ENCODE measurements at places on chromosomes 7 and 10. TPM values are rescaled to one million over a fixed set of nuclear protein-coding genes. Genes with fewer than 3 reads are reported as not detected.

- DNase-seq = no peak
These were observed 195.8 kb upstream of the MKLN1 start for GRCh38 chr7:131131746-131132431.

DNA sequence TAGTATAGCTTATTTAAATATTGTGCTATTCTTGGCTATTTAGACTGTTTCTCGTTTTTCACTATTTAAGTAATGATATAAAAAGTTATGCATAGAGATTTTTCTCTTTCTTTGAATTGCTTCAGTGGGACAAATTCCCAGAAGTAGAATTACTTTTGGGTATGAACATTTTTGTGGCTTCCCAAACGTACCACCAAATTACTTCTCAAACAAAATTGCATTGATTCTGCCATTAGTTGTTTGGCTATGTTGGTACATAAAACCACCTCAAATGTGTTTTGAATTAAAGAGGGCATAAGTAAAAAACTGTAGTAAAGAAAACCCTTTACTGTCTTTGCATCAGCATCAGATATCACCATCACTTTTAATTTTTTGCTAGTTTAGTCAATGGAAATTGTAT, 31.0 kb downstream of the AKR1B1 start:
- DNase-seq = no peak

DNA sequence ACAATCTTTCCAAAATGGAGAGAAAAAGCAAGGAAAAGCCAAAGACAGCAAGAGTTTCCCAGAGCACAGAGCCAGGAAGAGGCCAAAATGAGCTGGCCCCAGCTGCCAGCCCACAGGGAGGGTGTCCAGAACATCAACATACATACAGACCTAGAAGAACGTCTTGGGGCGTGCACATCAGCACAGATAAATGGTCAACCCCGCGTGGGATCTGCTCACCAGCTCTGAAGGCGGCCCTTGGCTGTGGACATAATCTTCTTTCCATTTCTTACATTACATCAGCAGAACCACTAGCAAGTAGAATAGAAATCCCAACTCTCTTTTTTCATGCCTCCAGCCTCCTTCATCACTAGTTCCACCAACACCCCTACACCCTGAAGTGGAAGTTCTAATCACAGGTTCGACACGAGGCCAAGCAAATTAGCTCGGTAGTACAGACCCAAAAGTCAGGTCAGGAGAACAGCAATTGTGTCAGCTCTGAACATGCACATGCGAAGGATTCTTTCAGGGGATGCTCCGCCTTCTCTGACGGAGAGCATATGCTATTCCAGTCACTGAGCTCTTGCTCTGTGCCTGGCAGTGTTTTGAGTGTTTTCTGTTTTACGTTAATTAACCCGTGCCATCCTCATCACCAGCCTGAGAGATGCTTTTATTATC, 16.4 kb downstream of the SH3PXD2A start:
- peak; percentile 21 for DNase-seq

The ADAM12 gene
- total RNA-seq = 0.30 TPM

- no peak for DNase-seq
These were observed 59.6 kb downstream of the RUNDC3B start for GRCh38 chr7:87687653-87688254.

GRCh38 chr7:55092186-55092974, 73.6 kb downstream of the EGFR start:
- no peak for DNase-seq

GRCh38 chr10:101974091-101974971, 81.6 kb downstream of the ARMH3 start:
- no peak for DNase-seq

GRCh38 chr7:111820621-111821020, 258.3 kb upstream of the IMMP2L start:
- no peak for DNase-seq

The CNNM2 gene
- 25.2 TPM for total RNA-seq

DNA sequence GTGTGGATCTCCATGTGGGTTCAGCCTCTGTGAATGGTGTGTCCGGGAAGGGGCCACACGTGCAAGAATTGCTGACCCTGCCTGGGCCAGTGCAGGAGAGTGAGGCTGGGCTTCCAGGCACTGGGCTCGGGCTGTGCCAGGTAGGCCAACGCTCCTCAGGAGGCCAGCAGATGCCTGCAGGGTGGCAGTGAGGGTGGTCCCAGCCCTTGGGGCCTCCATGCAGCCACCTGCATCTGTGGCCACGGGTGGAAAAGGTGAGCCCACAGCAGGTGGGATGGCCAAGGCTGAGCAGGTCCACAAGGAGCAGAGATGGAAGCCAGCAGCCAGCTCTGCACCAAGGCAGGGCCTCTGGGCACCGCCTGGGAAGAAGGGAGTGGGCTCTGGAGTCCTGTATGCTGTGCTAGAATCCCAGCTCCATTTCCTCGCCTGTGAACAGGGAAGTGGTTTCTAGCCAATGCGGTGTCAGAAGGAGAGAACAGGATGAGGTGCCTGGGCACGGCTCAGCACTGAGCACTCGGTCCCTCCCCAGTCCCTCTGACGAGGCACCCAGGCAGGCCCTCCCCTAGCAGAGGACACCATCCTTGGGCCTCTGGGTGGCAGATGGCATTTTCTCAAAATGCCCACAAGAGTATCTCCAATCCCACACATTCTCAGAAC, 31.1 kb upstream of the RET start:
- no peak for DNase-seq

DNA sequence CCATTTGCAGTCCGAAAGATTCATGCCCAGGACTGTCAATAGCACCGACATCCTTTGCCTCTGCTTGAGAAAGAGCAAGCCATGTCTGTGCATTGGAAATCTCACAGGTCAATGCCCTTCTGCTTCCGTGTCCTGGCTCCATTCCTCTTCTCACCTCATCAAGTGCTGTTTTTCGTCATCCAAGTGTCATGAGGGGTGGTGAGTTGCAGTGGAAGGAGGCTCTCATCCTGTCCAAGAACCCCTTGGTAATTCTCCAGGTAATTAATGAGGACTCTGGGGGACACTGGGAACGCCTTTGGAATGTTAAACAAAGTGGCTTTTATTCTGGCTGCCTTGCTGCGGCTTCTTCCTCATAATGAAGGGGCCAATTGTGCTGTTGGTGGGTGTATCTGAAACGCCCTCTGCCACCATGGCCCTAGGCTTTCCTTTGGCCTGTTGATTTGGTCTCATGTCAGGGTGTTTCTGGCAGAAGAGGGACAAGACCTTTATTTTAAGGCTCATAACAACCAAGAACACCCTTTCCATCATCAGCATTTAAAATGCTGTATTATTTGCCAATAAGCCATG, 57.7 kb downstream of the PPP1R3C start:
- DNase-seq = no peak

The ST8SIA6 gene
- 0.94 TPM for total RNA-seq

GRCh38 chr7:141439776-141440175, 111.4 kb upstream of the AGK start:
- no peak for DNase-seq

DNA sequence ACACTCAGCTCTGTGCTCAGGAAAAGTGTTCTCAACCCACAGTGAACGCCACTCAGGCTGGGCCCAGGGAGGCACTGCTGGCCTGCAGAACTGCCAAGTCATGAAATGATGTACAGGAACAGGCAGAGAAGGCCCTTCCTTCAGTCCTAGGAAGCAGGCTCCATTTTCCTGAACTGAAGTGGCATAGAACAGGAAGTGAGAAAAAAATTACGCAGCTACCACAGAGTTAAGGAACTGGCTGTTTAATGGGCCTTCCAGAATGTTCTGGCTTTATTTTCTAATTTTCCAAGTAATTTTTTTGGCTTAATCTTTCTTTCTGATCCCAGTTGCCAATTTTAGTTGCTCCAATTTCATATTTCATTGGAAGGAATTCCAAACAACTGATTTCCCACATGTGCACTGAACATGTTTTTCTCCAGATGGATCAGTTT, 39.3 kb downstream of the LRRC18 start:
- DNase-seq = no peak

DNA sequence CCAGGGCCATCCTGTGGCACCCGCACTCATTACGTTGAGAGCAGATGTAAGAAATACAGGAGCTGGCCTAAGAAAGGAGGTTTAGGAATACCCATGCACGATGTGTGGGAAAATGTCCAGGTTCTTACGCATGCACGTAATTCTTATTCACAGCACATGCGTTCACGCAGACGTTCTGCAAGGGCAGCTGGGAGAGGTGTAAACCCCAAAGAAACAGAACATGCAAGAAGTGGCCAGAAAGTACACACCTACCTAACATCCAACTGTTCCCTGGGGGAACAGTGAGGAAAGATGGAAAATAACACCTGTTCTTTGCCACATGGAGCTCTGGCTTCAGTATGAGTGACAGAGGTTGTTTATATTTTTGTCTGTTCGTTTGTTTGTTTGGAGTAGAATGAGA, 285.6 kb downstream of the PRPF18 start:
- no peak for DNase-seq

DNA sequence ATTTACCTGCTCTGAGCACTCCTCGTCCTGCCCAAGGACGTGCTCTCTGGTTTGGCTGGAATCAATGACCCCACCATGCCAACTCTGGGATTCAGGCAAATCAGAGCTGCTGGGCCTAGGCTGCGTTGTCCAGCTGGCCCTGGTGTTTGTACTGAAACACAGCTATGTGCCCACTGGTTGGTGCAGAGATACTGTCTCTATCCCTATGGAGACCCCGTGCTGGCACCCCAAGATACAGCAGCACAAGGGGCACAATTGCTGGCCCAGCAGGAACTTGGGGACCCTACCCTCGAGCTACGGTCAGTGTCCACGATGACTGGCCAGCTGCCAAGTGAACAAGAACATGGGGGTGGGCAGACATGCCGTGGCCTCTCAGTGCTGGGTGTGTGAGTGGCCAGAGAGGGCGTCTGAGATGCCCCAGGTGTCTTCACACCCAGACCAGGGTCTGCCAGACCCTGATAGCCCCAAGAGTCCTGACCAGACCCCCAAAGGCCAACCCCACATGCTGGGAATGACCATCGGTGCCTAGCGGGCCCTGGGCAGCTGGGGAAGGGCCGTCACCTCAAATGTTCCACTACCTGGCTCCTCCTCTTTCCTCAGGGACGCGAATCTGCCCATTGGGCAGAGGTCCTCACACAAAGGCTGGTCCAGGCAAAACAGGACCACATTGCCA, 79.3 kb upstream of the ZNF479 start:
- no peak for DNase-seq

DNA sequence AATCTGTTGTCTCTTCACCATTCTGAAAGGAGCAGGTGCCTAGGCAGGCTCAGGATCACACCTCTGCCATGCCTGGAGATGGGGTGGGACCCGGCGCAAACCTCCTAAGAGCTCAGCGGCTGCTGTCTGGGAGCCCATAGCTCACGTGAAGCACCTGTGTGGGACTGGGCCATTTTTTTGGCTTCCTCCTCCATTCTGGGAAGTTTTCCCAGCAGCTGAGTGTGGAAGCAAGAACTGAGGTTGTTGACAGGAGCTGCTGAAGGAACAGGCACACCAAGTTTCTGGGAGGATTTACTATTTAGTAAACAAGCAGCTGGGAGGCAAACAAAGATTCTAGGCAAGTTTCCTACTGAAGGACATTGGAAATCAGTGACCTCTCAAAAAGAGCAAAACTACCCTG, 77.3 kb downstream of the FAM13C start:
- no peak for DNase-seq

- DNase-seq = no peak
These were observed 15.6 kb downstream of the CXCL12 start for GRCh38 chr10:44369296-44369695.

GRCh38 chr10:37125191-37125732, at the start of gene ANKRD30A:
Gene ANKRD30A, plus strand, starts transcription at chr10:37125598. Its CDS starts 190 bp downstream, at chr10:37125788.
- no peak for DNase-seq

DNA sequence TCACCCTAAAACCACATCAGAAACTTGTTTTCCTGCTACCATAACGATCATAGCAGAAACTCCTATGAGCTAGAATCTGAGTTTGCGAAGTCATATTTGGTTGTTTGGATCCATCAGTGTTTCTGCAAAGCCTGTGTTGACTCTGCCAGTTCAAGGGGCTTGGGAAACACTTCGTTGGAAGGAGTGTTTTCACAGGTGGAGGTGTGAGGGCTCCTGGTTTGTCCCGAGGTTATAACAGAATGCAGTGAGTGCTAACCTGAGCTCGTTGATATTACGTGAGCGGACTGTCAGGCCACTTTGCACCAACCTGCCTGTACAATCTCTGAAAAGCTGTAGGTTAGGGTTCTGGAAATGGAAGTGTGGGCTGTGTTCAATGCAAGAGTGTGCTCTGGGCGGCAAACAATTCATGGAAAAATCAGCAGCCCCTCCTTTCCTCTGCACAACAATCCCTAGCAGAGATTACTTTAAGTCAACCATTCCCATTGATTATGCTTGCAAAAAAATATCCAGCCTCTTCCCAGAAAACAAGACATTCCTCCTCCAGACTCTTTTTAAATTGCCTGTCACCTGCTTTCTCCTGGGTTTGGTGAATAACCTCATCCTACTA, 622.0 kb downstream of the TYW1 start:
- no peak for DNase-seq

The ACHE gene
- 5.3 TPM for total RNA-seq

GRCh38 chr10:51718804-51719291, 19.5 kb upstream of the CSTF2T start:
- no peak for DNase-seq

DNA sequence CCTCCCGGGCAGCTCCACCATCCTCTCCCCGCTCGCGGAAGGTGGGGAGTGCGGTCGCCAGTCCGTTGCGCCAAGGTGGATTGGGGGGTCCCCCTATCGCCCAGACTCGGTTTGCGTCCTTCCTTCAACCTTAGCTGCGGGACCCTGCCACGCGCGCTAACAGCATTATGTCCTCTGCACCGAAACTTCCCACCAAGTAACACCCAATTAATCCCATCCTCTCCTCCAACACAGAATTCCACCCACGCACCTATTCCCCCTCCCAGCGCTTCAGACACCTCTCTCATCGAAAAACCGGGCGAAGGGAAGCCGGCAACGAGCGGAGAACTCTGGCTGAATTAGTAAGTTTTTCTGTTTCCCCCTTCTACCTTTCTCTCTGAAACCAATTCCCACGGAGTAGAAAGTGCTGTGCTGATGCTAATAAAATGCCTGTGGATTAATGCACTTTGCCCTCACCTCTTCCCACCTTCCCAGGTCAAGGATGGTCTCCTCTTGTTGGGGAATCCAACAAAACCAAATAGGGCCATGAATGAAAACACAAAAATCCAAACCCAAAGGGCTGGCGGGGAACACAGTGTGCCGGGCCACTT, 947 bp downstream of the HOXA3 start:
- peak; percentile 36 for DNase-seq

The ANKRD1 gene
- 0.32 TPM for total RNA-seq

- no peak for DNase-seq
These were observed 30.0 kb downstream of the GTF2IRD1 start for GRCh38 chr7:74483402-74484336.

The PROSER2 gene
- total RNA-seq = 16.2 TPM
